Stimulated activated CD8-positive, alpha-beta memory T cell treated with anti-CD3 and anti-CD28 coated beads, Interleukin-7, amount 100 ng/mL, for 4 hours (primary cell): ENCODE measurements at places on chromosomes 13 and 19.

DNA sequence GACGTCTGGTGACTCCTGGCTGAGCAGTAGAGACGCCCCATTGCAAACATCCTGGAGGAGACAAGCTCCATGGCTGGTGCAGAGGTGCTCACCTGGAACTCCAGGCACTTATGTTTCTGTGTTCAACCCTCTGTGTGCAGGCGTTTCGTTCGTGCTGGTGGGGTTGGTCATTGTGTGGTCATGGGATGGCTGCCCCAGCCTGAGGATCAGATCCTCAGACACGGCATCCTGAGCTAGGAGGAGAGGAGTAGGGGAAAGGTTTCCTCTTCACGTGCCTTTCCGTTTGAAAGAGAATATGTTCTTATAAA lies 87.8 kb downstream of the SIPA1L3 start:
- DNase-seq, result no peak

DNA sequence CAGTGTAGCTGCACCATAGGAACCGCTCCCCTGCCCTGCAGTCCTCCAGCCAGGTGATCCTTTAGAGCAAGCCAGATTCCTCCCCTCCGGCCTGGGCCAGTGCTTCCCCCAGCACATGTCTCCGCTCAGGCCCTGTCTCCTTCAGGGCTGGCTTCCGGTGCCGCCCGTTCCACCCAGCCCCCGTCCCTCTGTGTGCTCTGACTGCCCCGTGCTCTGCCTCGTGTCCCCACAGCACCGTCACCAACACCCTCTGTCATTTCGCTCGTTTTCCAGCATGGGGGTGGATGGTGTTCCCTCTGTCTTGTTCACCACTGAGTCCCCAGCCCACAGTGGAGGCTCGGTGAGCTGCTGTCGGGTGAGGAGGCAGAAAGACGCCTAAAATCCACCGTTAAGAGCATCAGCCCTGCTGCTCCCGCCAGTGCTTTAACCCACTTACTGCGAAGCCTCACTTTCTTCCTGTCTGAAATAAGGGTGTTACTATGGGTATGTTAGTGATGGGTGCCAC lies 54.5 kb downstream of the TSSK6 start:
- DNase-seq, result peak; percentile 50

DNA sequence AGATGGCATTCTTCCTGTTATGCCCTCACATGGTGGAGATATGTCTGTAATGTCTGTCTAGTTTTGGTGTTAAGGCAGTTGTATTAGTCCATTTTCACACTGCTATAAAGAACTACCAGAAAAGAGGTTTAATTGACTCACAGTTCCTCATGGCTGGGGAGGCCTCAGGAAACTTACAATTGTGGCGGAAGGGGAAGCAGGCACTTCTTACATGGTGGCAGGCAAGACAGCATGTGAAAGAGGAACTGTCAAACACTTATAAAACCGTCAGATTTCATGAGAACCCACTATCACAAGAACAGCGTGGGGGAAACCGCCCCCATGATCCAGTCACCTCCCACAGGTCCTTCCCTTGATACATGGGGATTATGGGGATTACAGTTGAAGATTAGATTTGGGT lies 3.2 kb downstream of the ZNF441 start:
- DNase-seq, result no peak

DNA sequence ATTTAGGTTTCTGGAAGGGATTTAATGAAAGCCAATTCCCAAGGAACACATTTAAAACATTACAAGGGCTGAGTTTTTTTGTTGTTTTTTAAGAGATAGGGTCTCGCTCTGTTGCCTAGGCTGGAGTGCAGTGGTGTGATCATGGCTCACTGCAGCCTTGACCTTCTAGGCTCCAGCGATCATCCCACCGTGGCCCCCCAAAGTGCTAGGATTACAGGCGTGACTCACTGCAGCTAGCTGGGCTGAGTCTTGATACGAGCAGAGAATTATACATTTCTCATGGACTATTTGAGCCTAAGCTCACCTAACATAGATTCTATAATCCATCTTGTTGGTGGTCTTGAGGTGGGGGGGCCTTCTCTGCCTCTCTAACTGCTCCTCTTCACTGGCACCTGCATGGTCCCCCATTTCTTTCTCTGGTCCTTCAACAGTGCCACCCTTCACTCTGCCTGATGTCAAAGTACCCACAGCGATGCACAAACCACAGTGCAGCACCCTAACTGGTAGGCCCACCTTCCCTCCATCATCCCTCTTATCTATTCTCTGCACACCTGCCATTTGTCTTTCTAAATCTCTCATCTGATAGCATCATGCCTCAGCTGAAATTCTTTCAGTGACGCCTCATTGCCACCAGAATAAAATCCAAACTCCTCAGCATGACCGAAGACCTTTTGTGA lies 37.4 kb downstream of the DOCK9 start:
- DNase-seq, result no peak

DNA sequence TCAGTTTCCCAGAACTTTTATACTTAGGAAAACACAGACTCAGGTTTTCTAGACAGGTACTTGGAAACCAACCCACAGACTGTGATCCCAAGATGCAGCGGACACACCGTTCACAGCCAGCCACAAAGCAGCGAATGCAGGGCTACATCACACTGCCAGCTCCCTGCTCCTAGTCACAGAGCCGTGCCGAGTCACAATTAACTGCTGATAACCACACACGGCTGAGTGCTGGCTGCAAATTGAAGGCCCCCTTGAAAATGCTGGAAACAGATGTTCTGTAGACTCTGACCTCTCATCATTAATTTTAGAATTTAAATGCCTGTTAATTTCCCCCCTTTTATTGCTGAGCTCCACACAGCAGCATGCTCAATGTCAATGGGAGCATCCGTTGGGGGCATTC lies 78.6 kb upstream of the SIAH3 start:
- no peak for DNase-seq

DNA sequence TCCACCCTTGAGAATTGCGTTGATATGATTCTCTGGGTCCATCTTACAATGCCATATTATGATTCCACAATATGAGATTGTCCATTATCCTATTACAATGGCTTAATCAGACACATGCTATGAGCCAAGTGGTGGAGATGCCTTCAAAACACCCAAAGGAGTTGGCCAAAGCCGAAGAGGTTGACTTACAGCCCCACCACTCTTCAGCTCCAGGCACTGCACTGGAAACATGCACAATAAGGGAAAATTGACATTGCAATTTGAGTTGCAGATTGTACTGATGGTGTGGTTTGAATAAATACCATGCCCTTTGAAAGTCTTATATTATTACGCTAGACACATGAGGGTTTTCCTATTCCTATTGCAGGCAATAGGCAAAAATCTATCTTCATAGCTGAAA lies 75.4 kb upstream of the TNFSF11 start:
- no peak for DNase-seq

- DNase-seq, result no peak
These were observed 119.5 kb upstream of the MCF2L start for GRCh38 chr13:112849500-112849899.
